ENCODE measurements at places on chromosomes 12 and 14. TPM values are rescaled to one million over a fixed set of nuclear protein-coding genes. Genes with fewer than 3 reads are reported as not detected.

The DBX2 gene
- total RNA-seq, result 0.59 TPM

The PSMC6 gene
- total RNA-seq, result 146 TPM

The GPR65 gene
- total RNA-seq, result 0.44 TPM

The ZNF10 gene
- 27.8 TPM for total RNA-seq

The TAS2R13 gene
- 5.9 TPM for total RNA-seq

The SLC17A8 gene
- total RNA-seq, result not detected

The CPSF2 gene
- total RNA-seq, result 51.5 TPM

The GDF3 gene
- total RNA-seq, result not detected

The KRT6A gene
- total RNA-seq, result not detected

The RDH5 gene
- 4.1 TPM for total RNA-seq

- DNase-seq, result no peak
- no peaks in the 10 kb centered on the region for H3K36me3 ChIP-seq
- H3K27ac ChIP-seq, result no peak overlapping the region
- H3K4me3 ChIP-seq, result no peak overlapping the region
These were observed 25.4 kb upstream of the NUDT4 start for GRCh38 chr12:93352321-93352720.

- no peaks in the 10 kb centered on the region for H3K4me1 ChIP-seq
- peaks cover 5% of the 10 kb centered on the region for H3K36me3 ChIP-seq
- H3K27ac ChIP-seq, result no peak overlapping the region
- no peaks in the 10 kb centered on the region for H3K27me3 ChIP-seq
- no peak for DNase-seq
These were observed 43.9 kb downstream of the TMTC3 start for GRCh38 chr12:88185988-88186387.

DNA sequence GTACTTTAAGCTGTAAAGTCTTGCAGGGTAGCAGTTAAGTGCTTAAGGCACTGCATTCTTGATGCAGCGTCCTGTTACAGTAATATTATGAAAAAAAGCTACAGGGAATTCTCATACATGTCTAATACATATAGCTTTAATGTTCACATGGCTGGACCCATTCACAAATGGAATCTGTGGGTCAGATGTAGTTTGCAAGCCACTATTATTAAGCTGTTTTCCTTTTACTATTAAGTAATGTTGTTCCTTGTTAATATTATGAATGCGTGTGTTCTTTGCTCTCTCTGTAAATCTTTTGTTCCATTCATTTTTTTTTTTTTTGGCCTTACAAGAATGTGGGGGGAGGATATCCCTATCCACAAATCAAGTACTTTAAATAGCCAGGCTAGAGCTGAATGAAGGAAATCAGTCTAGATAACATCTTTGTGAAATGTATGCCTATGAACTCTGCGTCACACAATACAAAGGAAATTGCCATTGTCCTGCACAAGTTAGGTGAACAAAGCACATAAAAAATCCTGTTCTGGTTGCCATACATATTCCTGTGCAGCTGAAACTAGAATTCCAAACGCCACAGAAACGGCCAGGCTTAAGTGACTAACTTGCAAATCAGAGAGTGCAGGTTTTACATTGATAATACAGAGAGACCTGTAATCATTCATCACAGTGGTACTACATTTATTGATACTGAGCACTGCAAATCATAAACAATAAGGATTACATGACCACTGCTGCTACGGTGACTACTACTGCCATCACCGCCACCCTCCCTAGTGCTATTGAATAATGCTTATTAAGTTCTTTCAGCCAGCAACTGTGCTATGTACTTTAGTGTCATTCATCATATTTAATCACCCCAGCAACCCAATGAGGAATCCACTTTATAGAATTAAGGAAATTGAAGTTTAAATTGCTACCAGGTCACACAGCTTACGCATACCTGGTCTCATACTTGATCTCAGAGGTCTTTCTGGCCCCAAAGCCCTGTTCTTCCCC, 111.9 kb downstream of the HMGA2 start:
- no peak overlapping the region for H3K27ac ChIP-seq
- H3K4me1 ChIP-seq, result no peaks in the 10 kb centered on the region
- no peak for DNase-seq
- H3K27me3 ChIP-seq, result no peaks in the 10 kb centered on the region

- DNase-seq, result no peak
- no peaks in the 10 kb centered on the region for H3K36me3 ChIP-seq
- peaks cover 27% of the 10 kb centered on the region for H3K4me1 ChIP-seq
- H3K27ac ChIP-seq, result no peak overlapping the region
These were observed 100.7 kb downstream of the ITPR2 start for GRCh38 chr12:26732005-26732908.

GRCh38 chr12:2273288-2273687, 220.5 kb downstream of the CACNA1C start:
- no peak overlapping the region for H3K4me3 ChIP-seq
- no peaks in the 10 kb centered on the region for H3K36me3 ChIP-seq
- H3K27me3 ChIP-seq, result no peaks in the 10 kb centered on the region
- H3K27ac ChIP-seq, result no peak overlapping the region
- peak; percentile 13 for DNase-seq
- no peaks in the 10 kb centered on the region for H3K4me1 ChIP-seq

- no peak overlapping the region for H3K27ac ChIP-seq
- no peak overlapping the region for H3K4me3 ChIP-seq
- DNase-seq, result peak; percentile 51
- no peaks in the 10 kb centered on the region for H3K4me1 ChIP-seq
These were observed 127.1 kb downstream of the FIGNL2 start for GRCh38 chr12:51721282-51721940.

DNA sequence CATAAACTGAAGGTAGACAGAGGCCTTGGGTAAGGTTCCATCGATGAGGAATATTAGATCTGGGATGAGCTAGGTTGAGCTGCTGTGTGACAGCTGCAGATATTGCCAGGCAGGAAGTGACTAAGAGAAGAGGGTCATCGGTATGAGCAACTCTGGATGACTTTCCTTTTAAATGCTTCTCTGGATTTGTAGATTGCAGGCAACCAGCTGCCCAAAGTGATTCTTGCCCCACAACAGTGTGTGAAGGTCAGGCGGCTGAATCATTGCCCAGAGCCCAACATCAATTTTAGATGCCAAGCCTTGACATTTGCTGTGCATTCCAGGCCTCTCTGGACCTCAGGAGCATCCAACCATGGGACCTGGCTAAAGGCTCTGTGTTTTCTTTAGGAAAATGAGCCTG, 255.9 kb downstream of the DPF3 start:
- H3K27me3 ChIP-seq, result no peaks in the 10 kb centered on the region
- DNase-seq, result no peak

DNA sequence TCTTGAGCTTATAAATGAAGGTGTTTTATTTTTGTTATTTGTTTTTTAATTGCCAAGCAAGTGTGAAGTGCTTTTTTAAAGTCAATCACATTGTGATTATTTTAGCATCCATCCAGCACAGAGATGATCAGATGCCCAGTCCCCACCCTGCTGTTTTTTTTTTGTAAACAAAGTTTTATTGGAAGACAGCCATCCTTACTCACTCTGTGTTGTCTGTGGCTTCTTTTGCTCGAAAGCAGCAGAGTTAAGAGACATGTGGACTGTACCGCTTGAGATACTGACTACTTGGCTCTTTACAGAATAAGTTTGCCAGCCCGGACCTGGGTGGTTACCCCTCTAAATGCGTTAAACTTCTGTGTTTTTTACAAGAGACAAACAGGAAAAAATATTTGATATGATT, 30.9 kb upstream of the AMN start:
- H3K4me1 ChIP-seq, result peaks cover under 1% of the 10 kb centered on the region
- no peak for DNase-seq
- H3K27me3 ChIP-seq, result no peaks in the 10 kb centered on the region

GRCh38 chr14:49052521-49052920, 533.7 kb downstream of the RPS29 start:
- DNase-seq, result no peak
- H3K36me3 ChIP-seq, result no peaks in the 10 kb centered on the region
- H3K4me1 ChIP-seq, result peaks cover 34% of the 10 kb centered on the region
- H3K4me3 ChIP-seq, result no peak overlapping the region
- peak overlapping the region; percentile 94 for H3K27ac ChIP-seq

GRCh38 chr14:77204459-77204771, 22.8 kb downstream of the TMEM63C start:
- DNase-seq, result no peak
- H3K4me3 ChIP-seq, result no peak overlapping the region
- no peak overlapping the region for H3K27ac ChIP-seq
- H3K4me1 ChIP-seq, result no peaks in the 10 kb centered on the region

- no peaks in the 10 kb centered on the region for H3K36me3 ChIP-seq
- no peaks in the 10 kb centered on the region for H3K27me3 ChIP-seq
- H3K4me3 ChIP-seq, result no peak overlapping the region
- H3K27ac ChIP-seq, result no peak overlapping the region
These were observed 29.6 kb upstream of the KCNK10 start for GRCh38 chr14:88352698-88353097.

GRCh38 chr12:51846911-51847642, 1.4 kb downstream of the FIGNL2 start:
- peak overlapping the region; percentile 73 for H3K27ac ChIP-seq
- no peaks in the 10 kb centered on the region for H3K36me3 ChIP-seq
- peaks cover 37% of the 10 kb centered on the region for H3K4me1 ChIP-seq
- peak; percentile 34 for DNase-seq
- peak overlapping the region; percentile 63 for H3K4me3 ChIP-seq

DNA sequence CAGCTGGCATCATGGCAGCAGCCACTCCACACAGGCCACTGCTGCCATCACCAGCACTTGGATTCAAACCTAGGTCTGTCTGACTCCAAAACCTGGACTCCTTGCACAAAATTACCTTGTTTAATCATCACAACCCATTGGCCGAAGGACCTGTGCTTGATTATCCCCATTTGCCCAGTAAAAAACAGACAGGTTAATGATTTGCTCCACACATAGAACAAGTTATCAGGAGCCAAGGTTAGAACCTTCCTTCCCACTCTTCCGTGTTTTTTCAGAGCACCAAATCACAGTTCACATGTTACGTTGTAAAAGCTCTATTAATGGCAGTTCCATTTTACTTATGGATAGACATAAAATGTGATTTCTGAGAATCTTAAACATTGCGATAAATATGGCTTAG, 23.5 kb upstream of the CPM start:
- H3K27ac ChIP-seq, result no peak overlapping the region
- no peak for DNase-seq
- no peaks in the 10 kb centered on the region for H3K36me3 ChIP-seq
- no peak overlapping the region for H3K4me3 ChIP-seq

DNA sequence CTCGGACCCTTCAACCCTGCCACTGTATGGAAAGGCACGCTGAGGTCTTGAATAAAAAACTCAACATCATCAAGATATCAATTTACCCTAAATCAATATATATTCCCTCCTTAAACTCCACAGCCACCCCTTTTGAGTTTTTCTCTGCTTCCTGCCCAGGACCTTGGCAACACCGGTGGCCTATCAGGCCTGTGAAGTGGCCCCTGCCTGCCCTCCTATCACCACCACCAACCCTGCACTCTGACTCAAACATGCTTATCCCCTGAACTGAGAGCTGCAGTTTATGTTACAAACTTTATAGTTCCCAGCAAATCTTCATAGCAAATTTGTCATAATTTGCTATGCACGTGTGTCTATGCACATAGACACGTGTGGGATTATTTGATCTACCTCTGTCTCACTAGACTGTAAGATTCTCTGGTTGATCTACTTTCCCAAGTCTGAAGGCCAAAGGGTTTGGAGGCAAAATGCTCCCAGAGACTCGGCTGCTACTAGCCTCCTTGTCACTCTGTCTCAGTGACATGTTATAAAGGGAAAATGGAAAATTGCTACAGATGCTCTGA, 63.4 kb downstream of the SPTB start:
- no peak overlapping the region for H3K27ac ChIP-seq
- H3K36me3 ChIP-seq, result no peaks in the 10 kb centered on the region
- H3K4me1 ChIP-seq, result no peaks in the 10 kb centered on the region
- no peak for DNase-seq

- H3K36me3 ChIP-seq, result no peaks in the 10 kb centered on the region
- no peak for DNase-seq
These were observed 1.5 kb downstream of the CRIP1 start for GRCh38 chr14:105487986-105488777.

GRCh38 chr12:58378028-58378427, 436.7 kb downstream of the ATP23 start:
- H3K4me3 ChIP-seq, result no peak overlapping the region
- no peaks in the 10 kb centered on the region for H3K27me3 ChIP-seq
- no peak for DNase-seq
- H3K27ac ChIP-seq, result no peak overlapping the region

DNA sequence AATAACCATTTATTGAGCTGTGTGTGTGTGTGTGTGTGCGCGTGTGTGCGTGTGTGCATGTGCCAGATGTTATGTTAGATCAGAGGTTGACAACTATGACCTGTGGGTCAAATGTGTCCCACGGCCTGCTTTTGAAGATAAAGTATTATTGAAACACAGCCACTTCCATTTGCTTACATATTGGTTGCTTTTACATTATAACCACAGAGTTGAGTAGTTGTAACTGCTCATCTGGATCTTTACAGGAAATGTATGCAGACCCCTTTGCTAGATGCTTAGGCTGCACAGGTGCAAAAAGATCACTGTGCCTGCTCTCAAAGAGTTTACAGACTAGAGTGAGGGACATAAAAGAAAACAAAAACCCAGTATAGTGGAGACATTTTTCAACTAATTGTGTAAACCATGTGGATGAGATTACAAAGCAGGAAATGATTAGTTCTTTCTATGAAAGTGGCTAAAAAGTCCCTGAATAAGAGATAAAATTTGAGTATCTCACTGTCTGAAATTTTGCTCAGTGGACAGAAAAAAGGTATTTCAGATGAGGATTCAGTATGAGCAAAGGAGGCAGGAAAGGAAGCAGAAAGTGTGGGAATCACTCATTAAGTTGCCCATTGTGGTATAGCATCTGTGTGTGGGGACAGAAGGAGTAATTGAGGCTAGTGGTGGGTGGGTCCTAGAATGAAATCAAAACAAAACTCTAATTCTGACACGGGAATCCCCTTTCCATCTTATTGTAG, 188.4 kb downstream of the PAH start:
- no peaks in the 10 kb centered on the region for H3K4me1 ChIP-seq
- no peak overlapping the region for H3K27ac ChIP-seq
- no peaks in the 10 kb centered on the region for H3K27me3 ChIP-seq

DNA sequence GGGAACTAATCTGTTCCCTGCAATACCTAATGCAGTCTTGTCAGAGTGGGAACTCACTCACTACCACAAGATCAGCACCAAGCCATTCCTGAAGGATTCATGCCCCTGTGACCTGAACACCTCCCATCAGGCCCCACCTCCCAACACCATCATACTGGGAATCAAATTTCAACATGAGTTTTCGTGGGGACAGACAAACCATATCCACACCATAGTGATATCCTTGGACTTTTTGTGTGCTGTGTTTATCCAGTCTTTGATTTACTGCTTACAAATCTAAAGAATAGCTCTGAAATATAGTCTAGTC, 243.5 kb downstream of the FBXL14 start:
- no peak for DNase-seq
- H3K27me3 ChIP-seq, result no peaks in the 10 kb centered on the region
- H3K4me1 ChIP-seq, result no peaks in the 10 kb centered on the region

DNA sequence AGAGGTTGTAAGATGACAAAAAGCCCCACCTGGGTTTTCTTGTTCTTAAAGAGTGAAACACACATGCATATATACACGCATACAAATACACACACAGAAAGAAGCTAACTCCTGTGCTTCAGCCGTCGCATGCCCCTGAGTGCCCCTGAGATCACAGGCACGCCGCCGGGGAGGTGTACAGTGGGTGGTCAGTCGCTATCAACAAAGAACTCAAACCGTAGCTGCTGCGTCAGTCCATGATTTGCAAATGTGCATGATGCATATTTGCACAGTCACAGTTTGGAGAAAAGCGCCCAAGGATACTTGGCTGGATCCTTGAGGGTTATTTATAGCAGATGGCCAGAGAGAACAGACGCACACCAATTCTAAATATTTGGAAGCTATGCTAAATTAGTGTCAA, 206.9 kb downstream of the TMEM132D start:
- no peaks in the 10 kb centered on the region for H3K27me3 ChIP-seq
- H3K36me3 ChIP-seq, result no peaks in the 10 kb centered on the region
- no peak overlapping the region for H3K27ac ChIP-seq
- no peaks in the 10 kb centered on the region for H3K4me1 ChIP-seq

Measured in thyroid gland (tissue), 4 donors.